ENCODE measurements at places on chromosomes 3 and 15.
A peak's percentile ranks its signal among the peaks of the same experiment; 100 is the strongest.

DNA sequence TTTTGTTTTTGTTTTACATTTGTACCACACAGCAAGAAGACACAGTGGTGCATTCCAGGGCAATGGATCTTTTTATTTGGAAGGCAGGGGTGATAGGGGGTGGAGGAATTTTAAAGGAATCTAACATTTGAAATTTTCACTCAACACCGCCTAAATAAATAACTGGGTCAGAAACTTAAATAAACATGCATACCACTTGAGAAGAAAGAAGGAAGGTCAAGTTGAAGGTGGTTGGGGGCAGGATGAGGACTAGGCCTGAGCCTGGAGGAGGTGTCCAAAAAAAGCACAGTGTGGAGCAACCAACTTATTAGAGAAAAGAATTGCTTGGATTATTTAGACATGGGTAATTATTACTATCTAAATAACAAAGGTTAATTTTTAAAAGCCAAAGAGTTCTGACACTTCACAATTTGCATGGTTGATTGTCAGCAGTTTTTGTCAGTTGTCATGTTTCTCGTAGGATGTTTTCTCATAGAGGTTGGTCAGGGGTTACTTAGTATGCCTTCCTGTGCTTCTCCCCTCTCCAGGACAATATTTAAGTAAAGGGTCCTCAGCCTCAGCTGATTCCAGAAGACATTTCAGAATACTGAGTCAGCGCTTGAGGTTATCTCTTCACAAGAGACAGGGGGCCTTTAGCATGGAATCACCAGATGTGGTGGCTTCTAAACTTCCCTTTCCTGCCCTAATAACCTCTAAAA is 173.7 kb upstream of the SLC2A2 start:
- no peak for DNase-seq

GRCh38 chr15:49370782-49371181 is 52.3 kb upstream of the FGF7 start:
- DNase-seq: no peak

GRCh38 chr3:155362808-155363689 is 69.6 kb upstream of the STRIT1 start:
- DNase-seq: no peak

DNA sequence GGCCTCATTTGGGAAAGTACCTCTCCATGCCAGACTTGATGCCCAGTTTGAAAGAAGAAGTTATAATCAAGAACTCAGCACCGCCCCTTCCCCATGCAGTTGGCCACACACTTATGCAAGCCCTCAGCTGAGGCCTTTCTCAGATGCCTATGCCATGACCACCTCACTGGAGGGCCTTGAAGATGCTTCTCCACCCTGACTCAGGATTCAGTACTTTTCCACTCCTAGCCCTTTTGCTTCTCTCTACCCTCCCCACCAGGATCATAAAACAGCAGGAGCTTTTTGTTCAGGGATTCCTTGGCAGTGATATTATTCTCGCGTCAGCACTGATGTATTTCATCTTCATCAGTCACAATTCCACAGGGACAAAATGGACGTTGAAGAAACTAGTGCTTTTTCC is 313.5 kb downstream of the PYDC2 start:
- DNase-seq: no peak

DNA sequence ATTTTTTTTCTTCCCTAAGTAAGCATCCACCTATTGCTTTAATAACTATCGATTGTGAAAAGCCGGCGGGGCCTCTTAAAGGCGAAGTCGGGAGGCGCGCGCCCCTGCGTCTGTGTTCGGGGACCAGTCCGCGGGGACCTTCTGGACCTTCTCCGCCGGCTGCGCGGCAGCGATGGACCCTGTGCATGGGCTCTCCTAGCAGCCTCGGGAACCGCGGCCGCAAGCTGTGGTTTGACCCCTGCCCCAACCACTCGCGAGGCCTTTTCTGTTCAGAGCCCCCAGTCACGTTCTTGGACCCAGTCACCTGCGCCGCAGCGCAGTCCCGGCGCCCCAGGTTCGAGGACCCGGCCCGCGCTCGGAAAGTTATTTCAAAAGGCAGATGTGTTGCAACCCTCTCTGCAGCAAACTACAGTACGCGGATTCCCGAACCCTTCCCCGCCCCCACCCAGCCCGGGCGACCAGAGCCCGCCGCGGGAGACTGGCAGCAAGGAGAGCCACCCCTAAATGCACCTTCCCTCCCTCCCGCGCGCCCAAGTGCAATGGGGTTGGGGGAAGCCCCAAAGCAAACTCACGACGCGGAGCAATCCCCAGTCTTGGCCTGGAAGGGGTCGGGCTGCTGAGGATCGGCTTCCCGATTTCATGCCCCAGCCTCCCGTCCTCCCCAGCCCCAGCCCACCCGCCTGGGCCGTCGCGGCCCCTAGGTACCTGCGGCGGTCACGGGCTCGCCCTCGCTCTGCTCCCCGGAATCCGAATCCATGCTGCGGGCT is 684 bp downstream of the TNFAIP8L3 start:
- DNase-seq: peak; percentile 41

- DNase-seq: peak; percentile 57
These were observed 42.5 kb downstream of the TPRA1 start for GRCh38 chr3:127547761-127548605.
